Caki2 (cell line): ENCODE measurements at places on chromosomes 16 and 17.

GRCh38 chr17:45782889-45783592 is 1.1 kb upstream of the CRHR1 start:
- DNase-seq: no peak

DNA sequence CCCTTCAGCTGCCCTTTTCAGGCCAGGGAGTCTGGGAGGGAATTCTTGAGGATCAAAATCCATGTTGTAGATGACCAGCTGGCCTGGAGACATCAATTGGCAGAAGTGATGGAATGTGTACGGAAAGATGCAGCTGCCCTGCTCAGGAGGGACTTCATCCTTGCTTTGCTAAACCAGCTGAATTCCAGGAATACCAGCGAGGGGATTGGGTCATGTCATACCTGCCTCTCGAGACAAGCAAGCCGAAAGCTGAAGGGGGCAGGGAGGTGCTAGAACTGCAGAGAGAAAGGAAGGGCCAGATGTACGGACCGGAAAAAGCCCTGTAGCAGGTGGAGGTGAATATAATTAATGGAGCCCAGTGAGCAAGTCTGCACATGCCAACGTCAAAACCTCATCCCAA is 25.6 kb upstream of the NTN1 start:
- no peak for DNase-seq

DNA sequence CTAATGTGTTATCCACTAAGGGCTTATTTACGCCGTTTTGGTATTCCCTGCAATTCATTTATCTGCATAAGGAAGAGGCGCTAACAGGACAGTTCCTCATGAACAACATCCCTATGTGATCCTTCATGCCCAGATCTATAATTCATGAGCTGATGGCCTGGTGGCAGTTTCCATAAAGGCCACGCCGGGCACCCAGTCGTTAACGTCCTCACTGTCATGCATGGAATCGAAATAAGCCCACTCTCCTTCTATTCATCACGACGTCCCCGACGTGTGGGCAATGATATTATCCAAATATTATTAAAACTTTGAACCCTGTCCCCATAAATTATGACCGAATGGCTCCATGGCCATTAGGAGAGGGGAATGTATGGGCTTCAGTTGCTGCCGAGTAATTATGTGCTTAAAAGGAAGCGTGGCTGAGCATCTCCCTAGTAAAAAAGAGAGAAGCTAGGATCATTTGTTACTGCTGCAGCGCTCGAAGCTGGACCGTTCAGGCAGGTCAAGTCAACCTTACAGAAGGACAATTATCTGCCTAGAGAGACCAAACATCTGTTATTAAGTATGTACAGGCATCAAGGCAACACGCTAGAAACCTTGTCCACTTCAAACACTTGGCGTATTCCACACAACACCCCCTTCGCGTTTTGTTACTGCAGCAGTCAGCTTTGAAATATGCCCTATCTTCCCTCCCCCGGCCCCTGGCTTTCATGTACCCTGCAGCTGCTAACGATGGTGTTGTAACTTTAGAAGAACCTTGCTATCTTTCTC is 94.0 kb upstream of the SALL1 start:
- DNase-seq: no peak

DNA sequence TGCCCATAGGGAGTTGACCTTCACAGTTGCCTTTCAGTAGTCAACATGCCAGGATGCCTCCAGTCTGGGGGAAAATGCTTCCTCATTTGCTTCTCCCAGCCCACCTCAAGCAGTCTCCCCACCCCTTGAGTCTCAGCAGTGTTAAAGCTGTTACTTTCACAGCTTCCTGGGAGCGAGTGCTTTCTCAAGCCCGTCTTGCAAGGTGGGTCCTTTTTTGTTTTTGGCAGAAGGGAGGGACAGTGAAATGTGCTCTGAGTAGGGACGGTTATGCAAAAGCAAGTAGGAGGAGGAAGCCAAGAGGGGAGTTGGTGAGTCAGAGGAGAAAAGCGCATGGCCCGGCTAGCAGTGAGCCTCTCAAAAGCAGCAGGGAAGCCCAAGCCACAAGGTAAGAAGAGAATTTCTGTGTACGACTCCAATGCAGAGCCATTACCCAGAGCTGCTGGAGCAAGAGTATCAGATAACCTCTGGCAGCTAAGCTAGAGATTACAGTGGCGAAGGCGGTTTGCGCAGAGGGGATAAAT is at the start of gene CHST4:
Gene CHST4, plus strand, starts transcription at position 316 of the 521 bp plus-strand sequence. CDS start 10,252 bp downstream, outside the sequence.
- no peak for DNase-seq

GRCh38 chr17:81398176-81398831 is 3.0 kb downstream of the BAHCC1 start:
- no peak for DNase-seq

GRCh38 chr16:87603684-87604633 is 1.7 kb downstream of the JPH3 start:
- no peak for DNase-seq

GRCh38 chr16:50395763-50396710 is 27.2 kb upstream of the BRD7 start:
- DNase-seq: no peak

DNA sequence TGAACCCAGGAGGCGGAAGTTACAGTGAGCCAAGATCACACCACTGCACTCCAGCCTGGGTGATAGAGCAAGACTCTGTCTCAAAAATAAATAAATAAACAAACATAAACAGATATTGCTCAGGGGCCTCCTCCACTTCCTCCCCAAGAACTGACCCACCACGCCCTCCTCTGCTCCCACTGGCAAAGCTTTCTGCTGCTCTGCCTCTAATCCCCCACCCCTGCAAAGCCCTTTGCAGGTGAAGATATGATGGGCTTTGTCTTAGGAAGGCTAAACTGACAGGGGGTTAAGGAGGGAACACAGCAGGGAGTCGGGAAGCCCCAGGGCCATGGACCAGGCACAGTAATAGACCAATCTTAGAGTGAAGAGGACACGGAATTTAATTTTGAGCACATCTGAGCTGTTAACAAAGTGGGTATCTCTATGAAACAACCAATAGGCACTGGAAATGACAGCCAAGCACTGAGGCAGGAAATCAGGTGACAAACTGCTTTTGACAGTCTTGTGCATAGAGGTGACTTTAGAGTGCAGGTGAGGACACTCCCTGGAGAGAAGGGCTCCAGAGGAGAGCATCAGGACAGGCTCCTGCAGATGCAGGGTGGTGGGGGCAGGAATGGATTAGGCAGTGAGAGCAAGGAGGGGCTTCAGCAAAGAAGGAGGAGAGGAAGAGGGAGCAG is 6.4 kb upstream of the CD300LD start:
- DNase-seq: no peak

- no peak for DNase-seq
Observed at GRCh38 chr17:46977348-46977747, 1.7 kb downstream of the RPRML start.

- no peak for DNase-seq
Observed at GRCh38 chr16:30805056-30805369, 18.0 kb upstream of the ZNF629 start.

GRCh38 chr16:144797-145252 is 6.4 kb upstream of the NPRL3 start:
- no peak for DNase-seq

DNA sequence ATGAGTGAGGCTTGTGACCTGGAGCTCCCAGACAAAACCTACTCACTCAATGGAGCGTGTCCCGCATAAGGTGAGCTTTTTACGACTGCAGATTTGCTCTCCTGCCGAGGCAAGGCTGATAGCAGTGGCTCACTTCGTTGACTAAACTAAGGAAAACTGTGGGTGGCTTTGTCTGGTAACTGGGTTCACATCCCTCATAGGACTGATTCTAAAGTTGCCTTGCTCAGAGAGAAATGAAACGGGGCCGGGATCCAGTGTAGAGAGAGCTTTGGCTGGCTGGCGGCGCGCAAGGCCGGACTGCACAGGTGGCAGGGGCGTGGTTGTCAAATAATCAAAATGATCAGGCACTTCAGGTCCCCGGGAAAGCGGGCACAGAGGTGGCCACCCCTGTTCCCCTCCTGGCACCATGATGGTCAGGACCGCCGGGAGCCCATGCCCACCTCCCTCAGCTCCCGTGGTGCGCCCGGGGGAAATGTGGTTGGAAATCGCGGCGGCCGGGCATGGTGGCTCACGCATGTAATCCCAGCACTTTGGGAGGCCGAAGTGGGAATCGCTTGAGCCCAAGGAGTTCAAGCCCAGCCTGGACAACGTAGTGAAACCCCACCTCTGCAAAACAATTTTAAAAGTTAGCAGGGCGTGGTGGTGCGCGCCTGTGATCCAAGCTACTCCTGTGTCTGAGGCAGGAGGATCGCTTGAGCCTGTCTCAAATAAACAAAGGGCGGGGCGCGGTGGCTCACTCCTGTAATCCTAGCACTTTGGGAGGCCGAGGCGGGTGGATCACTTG is 26.6 kb upstream of the OR1F1 start:
- no peak for DNase-seq

DNA sequence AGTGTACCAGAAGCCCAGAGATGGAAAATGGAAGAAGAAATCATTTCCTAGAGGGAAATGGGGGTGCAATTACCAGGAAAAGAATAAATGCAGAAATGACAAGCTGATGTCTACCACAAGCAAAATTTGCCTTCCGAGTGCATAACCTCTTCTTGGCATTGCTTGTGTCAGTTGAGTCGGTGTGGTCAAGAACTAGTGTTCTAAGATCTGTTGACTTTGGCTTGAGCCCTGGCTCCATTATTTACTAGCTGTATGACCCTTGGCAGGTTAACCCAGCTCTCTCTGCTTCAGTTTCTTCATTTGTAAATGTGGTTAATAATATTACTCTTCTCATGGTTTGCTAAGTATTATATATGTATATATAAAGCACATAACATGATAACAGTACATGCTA is 273.0 kb upstream of the IRX5 start:
- DNase-seq: no peak

DNA sequence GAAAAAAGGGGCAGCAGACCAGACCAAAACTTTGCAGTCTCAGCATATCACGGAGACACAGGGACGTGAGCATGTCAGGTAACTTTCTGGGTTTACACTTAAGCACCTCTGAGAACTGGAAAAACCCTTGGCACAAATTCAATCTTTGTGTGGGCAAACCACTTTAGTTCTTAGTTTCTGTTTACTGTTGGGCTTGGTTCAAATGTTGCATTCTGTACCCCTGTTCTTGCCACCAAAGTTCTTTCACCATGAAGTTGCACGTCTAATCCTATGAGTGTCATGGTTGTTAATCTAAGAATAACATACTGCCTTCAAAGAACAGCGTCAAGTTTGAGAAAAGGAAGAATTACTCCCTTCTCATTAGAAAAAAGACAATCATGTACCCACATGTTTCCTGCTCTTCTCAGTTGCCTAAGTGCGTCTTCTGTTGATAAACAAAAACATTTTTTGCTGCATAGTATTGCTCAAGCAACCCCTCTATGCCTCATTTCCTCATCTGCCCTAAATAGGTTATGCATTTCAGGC is 11.6 kb downstream of the KRT33A start:
- no peak for DNase-seq

DNA sequence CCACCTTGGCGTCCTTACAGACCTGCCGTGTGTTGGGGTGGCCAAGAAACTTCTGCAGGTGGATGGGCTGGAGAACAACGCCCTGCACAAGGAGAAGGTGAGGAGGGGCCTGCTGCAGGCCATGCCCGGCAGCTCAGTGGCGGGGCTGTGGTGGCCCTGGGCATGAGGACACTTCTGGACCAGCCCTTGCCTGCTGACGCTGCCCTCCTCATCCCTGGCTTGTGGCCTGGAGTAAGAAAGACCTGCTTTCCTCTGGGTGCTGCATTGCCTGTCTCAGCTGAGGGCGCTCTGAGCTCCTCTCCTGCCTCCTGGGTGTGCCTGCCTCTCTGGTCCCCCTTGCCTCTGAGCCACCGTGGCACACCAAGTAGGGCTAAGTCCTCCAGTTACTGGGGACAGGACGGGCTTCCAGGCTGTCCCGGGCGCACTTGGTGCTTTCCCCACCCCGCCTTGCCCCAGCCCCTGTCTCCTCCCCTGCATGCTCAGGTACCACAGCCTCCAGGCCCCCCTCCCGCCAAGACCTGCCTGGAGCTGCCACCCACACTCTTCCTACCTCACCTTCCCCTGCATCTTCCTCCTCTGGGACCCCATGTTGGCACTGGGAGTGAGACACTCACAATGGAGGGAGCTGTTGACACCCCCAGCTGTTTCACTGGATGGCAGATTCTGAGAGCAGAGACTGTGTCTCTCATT is 8.7 kb downstream of the ENDOV start:
- DNase-seq: no peak

DNA sequence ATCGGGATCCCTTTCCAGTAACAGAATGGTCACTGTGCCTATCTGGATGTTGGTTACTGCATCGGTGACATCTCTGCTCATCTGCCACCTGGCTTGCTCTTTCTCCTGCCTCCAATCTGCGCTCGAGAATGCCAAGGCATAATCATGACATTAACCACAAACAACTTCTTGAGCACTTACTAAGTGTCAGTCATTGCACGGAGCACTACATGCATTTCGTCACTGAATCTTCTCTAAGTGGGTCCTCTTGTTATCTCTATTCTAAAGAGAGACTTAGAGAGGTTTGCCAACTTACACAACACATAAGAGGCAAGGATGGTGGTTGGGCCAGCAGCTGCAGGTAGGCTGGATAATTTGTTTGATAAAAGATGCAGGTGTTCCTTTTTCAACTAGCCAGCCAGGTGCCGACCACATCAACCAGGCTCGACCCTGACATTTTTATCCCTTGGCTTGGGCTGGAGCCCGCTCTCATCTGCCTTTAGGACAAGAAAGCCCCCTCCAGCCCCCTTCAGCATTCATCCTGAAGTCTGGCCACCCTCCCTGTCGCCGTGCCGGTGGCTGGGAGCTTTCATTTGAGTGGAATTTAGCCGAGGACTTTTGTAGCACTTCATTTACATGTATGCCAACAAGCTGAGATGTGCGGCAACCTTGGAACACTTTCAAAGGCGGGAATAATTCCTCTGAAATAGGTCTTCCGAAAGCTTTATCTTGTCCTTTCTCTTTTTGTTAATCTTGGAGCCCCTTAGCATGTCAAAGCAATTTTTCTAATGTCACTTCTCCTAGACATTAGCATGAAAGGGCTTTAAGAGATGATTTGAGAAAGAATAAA is 89.3 kb upstream of the NKD1 start:
- DNase-seq: no peak

- DNase-seq: no peak
Observed at GRCh38 chr17:79996291-79996690, 39.4 kb downstream of the TBC1D16 start.

- no peak for DNase-seq
Observed at GRCh38 chr17:59790910-59791309, 83.5 kb downstream of the VMP1 start.

- peak; percentile 44 for DNase-seq
Observed at GRCh38 chr16:2912330-2913199, 834 bp downstream of the FLYWCH1 start.

DNA sequence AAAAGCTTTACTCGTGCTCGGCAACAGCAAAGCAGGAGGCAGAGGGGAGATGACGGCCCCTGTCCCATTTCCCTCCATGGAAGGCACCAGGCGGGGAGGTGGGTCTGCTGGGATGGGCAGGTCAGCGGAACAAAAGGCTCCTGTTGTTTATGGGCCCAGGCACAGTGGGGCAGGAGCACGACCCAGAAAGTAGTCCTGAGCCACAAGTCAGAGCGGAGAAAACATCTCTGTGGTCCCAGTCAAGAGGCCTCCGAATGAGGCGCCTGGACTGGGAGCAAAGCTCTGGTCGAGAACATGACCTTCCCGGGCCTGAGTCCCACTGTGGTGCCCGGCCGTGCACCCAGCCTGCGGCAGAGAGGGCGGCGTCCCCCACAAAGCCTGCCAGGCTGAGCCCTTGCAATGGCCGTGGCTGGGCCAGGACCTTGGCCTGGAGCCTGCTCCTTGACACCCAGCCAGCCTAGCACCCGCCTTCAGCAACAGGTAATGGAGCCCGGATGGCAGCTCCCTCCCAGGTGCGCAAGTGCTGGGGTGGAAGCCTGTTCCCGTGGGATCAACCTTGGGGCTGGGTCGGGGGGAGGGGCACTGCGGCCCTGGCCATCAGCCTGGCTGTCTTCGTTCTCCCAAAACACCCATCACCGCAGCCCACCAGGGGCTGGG is 3.6 kb downstream of the RFNG start:
- DNase-seq: no peak
